HepG2 (cell line): ENCODE measurements at places on chromosomes 6 and 20. TPM values are rescaled to one million over a fixed set of nuclear protein-coding genes. Genes with fewer than 3 reads are reported as not detected.

PRL gene
- not detected in 2 replicates for total RNA-seq

RBPJL gene
- total RNA-seq: not detected in 2 replicates

DNA sequence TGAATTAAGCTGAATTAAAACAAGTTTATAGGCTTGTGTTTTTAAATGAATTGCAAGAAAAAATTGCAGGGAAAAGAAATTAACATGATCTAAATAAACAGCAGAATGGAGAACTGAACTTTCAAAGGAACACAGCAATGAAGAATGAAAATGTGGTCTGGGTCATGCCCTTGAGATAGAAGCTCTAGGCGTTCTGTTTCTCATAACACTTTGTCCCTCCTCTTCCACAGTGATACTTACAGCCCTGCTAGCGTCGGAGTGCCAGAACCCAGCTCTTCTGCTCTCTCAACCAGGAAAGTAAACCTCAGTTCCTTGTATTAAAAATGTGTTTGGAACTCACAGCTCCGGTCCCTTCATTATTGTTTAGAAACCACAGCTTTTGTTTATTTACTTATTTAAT, 11.4 kb downstream of the HMGCLL1 start:
- H3K4me1 ChIP-seq: no peaks in the 10 kb centered on the region
- H3K36me3 ChIP-seq: no peaks in the 10 kb centered on the region
- no peaks in the 10 kb centered on the region for H3K27me3 ChIP-seq
- no peak for DNase-seq

- no peak overlapping the region for H3K4me3 ChIP-seq
- no peak for DNase-seq
- peaks cover 2% of the 10 kb centered on the region for H3K27me3 ChIP-seq
- no peak overlapping the region for H3K27ac ChIP-seq
- H3K4me1 ChIP-seq: peaks cover 20% of the 10 kb centered on the region
Observed at GRCh38 chr20:48612335-48612734, 215.5 kb downstream of the PREX1 start.

DNA sequence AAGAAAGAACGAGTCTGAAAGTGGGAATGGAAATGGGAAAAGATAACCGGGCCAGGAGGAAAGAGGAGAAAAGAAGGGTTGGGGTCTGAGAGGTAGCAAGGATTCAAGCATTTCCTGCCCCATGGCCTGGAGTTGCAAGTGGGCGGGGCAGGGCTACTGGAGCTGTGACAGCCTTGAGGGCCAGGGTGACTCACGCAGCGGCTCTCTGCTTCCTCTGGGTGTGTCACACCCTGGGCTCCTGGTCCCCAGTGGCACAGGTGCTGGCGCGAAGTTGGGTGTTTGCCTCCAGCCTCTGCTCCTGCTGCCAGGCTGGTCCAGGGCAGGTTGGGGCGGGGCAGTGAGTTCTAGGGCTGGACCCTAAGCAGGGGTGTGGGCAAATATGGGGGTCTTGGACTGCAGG, 3.3 kb upstream of the ULBP3 start:
- H3K4me3 ChIP-seq: no peak overlapping the region
- H3K4me1 ChIP-seq: peaks cover 8% of the 10 kb centered on the region; the same call in 1 of the 2 replicates
- no peaks in the 10 kb centered on the region for H3K36me3 ChIP-seq
- peaks cover 23% of the 10 kb centered on the region for H3K27me3 ChIP-seq

GRCh38 chr6:113301651-113302050, 555.5 kb upstream of the MARCKS start:
- DNase-seq: no peak
- H3K27ac ChIP-seq: no peak overlapping the region
- H3K4me1 ChIP-seq: peaks cover 5% of the 10 kb centered on the region; the same call in 1 of the 2 replicates
- H3K36me3 ChIP-seq: no peaks in the 10 kb centered on the region
- H3K27me3 ChIP-seq: no peaks in the 10 kb centered on the region

DNA sequence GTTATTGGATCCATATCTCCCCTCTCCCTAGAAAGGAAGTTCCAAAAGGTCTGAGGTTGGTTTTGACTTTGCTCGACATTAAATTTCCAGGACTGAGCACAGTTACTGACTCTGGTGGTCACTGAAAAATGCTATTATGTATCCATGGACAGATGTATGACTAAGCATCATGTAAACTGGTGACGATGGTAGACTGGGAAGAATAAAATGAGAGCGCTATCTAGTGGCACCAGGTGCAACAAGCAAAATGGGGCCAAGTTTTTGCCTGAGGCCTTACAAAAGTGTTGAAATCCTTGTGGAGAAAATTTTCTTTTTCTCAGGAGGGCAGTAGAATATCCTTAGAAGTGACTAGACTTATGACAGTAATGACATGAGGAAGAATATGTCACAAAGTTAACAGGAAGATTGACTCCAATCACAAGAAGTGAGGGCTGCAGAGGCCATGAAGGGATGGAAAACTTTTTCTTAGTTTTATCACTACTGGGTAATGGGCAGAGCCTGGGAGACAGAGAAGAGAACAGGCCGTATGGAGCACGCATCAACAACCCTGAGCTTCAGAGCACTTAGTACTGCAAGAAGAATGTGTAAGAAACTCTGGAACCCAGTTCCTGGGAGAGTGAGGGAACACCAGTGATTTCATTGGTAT, 88.9 kb upstream of the ELOVL5 start:
- peak; percentile 71 for DNase-seq
- no peak overlapping the region for H3K27ac ChIP-seq
- H3K27me3 ChIP-seq: no peaks in the 10 kb centered on the region
- no peaks in the 10 kb centered on the region for H3K36me3 ChIP-seq

DNA sequence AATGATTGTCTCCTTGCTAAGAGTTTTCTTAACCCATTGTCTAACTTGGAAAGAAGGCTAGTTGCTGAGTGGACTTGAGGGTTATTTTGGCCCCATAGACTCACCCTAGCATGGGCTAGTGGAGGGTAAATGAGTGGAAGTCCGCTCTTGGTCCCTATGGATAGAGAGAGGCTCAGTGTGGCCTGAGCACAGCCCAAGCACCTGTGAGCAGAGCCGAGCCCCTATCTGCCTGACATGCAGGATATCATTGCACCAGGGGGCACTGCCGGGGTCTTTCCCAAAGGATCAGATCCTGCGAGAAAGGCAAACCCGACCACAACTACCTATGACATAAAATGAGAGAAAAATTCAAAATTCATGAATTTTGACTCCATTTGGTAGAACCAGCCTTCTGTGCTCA, 70.6 kb upstream of the GGTLC1 start:
- no peaks in the 10 kb centered on the region for H3K4me1 ChIP-seq
- H3K27me3 ChIP-seq: no peaks in the 10 kb centered on the region
- DNase-seq: no peak
- H3K27ac ChIP-seq: no peak overlapping the region
- H3K4me3 ChIP-seq: no peak overlapping the region
- no peaks in the 10 kb centered on the region for H3K36me3 ChIP-seq

DNA sequence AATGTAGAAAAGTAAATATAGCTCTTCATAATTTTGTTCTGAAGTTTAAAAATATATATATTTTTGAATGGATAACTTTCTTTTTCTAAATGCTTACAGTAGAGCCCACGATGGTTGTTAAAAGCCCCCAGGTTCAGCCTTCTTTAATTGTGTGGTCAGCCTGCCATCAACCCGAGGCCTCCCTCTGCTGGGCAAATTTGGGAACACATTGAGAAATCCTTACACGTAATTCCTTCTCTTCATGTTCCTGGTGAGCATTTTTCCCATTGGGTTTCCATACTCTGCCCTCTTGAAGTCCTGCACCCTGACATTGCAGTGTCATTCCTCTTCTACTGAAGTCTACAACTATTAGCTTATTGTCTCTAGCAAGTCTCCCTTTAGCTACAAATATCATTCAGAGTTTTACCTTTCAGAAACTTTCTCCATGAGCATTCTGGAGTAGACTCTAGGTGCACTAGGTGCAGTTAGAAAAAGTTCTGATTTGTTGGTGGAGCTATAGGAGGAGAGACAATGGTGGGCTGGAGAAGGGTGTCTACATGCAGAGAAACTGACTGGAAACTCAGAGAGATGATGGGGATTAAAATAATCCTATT, 40.6 kb downstream of the TRIM38 start:
- H3K36me3 ChIP-seq: peaks cover 7% of the 10 kb centered on the region; the same call in 1 of the 2 replicates
- H3K27ac ChIP-seq: no peak overlapping the region
- no peaks in the 10 kb centered on the region for H3K27me3 ChIP-seq
- no peaks in the 10 kb centered on the region for H3K4me1 ChIP-seq
- no peak overlapping the region for H3K4me3 ChIP-seq
